ENCODE measurements at places on chromosomes 3 and 15.

DNA sequence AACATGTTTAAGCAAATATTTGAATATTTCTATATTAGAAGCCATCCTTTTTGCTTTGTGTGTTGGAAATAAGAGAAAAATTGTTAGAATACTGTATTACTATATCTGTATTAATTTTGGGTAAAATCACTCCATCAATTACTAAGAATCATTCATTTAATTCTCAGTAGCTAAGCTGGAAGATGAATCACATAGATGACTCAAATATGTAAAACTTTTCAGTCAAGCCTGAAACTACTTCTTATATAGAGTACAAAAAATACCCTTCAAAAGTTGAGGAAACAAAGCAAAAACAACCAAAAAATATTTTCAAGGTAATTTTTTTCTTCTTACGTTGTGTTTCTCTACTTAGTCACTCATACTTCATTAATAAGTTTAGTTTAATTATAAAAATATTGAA lies 205.7 kb upstream of the ROBO1 start:
- DNase-seq, result no peak

GRCh38 chr3:125959317-125960065 lies 9.5 kb upstream of the ROPN1B start:
- no peak for DNase-seq

DNA sequence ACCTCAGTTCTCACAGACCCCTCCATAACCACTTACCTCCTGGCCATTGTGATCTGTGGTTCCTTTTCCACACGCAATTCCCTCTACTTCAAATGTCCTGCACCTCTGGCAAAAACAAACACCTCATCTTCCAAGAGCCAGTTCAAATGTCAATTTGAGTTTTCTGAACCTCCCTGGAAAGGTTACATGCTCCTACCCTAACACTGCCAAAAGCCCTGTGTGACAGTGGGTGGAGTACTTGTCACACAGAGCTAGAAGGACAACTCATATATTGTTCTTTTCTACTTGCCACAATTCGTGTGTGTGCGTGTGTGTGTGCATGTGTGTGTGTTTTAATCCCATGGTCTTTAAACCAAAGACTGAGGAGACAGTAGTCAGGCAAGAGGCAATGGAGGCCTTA lies 331.8 kb upstream of the ARHGEF26 start:
- no peak for DNase-seq

DNA sequence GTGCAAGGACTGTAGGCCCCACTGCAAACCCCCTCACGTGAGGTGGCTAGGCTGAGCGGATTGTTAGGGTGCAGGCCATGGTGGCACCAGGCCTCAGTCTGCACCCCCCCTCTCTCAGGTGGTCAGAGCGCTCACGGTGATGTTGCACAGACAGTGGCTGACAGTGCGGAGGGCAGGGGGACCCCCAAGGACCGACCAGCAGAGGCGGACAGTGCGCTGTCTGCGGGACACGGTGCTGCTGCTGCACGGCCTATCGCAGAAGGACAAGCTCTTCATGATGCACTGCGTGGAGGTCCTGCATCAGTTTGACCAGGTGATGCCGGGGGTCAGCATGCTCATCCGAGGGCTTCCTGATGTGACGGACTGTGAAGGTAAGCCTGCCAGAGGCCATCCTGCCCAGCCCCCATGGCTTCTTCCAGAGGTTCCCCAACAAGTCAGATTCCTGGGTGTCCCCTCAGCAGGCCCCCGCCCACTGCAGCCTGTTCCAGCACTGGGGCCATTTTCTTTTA lies 18.2 kb downstream of the ATRIP start:
- no peak for DNase-seq

- no peak for DNase-seq
Measured at GRCh38 chr15:72460402-72460801, 13.7 kb upstream of the ARIH1 start.

- DNase-seq, result peak; percentile 84
Measured at GRCh38 chr3:56758539-56758981, 43.2 kb downstream of the ARHGEF3 start.

GRCh38 chr3:45787551-45787950 lies 8.8 kb downstream of the SLC6A20 start:
- no peak for DNase-seq

DNA sequence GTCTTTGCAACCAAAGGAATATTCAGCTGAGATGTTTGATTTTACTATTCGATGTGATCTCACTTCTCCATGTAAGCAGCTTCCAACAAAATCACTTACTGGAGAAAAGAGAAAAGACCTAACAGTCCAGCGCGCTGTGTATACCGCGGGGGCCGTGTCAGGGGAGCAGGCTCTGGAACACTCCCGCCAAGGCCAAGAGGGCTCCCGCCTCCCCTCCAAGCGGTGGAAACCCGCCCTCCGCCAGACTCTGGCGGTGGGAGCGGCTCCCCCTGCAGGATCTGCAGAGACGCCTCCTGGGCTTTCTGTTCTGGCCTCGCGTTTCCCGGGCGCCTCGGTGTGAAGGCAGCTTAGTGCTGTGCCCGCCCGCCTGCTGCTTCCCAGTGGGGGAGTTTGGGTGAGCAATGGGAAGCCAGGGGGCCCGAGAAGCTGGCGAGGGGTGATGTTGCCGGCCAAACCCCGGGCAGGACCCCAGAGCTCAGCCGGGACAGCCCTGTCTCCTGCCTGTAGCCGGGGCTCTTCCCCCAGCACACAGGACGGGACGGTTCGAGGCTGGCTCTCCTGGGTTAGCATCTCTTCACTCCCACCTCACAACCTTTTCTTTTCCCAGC lies 36.3 kb downstream of the CHST14 start:
- peak; percentile 78 for DNase-seq

- DNase-seq, result no peak
Measured at GRCh38 chr3:111738238-111738637, 120.8 kb upstream of the PHLDB2 start.
